ENCODE measurements at places on chromosomes 6 and 20.

DNA sequence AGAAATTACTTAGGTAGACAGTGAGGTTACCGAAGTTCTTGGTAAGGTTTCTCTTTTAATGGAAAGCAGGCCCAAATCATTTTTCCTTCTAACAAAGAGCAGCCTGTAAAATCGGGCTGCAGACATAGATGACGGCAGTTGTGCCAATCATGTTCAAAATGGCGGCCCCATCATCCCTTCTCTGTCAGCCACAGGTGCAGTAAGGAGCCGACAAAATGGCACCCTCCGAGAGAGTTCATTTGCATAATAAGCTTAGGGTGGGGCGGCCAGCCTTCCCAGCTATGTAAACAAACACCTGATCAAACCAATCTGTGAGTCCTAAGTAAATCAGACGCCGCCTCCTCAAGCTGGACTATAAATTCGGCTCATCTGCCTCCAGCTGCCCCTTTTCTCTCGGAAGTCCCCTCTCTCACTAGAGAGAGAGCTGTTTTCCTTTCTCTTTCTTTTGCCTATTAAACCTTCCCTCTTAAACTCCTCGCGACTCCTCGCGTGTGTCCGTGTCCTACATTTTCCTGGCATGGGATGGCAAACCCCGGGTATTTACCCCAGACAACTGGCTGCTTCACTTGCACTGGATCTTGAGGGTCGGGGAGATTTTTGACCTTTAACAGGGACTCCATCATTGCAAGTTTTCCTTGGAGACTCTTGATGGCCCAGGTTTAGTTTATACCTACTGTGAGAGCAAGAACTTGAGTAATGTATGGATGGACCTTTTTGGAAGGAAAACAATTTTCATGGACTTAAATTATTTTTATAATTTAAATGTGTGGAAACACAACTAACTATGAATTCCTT lies 8.9 kb upstream of the DDR1 start:
- DNase-seq = peak; percentile 68

DNA sequence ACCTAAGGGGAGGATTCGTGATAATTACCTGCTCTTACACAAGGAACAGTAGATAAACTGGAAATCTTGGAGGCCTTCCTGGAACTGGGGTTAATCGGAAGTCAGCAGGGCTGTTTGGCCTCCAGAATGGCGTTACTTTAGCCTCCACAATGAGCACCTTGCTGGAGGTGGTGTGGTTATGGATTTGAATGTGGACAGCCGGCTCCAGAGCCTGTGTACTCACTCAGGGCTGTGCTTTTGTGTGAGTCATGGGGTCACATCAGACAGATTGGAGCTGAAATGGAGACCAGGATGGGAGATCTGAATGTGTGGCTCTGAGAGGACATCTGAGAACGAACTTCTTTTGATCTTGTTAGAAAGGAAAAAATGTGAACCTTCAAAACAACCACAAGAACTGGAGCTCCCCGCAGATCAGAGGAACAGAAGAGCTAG lies 30.4 kb downstream of the IGF2R start:
- DNase-seq = no peak

GRCh38 chr6:98092331-98092730 lies 742.0 kb upstream of the POU3F2 start:
- no peak for DNase-seq

DNA sequence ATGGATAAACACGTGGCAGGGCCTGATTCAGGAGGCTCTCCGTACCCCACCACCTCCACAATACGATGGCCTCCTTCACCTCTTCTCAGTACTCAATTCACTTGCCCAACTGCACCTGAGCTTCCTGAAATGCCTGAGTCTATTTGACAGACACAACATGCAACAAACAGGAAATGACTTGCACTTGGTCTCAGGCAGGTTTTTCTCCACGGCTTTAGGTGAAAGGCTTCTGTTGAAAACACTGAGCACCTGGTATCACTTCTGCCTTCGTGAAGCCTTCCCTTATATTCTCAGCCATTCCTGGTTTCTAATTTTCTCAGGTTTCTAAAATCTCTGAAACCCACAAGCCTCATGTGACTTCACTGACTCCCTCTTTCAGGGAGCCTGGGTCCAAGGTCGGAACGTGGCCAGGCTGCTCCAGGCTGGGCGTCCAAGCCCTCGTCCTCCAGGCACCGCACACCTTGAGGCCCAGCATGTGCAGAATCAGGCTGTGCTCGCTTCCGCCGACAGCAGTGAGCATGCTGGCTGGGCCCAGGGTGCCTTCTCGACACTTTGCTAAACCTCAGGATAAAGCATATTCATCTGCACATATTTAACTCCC lies 34.7 kb downstream of the TAF4 start:
- DNase-seq = no peak

DNA sequence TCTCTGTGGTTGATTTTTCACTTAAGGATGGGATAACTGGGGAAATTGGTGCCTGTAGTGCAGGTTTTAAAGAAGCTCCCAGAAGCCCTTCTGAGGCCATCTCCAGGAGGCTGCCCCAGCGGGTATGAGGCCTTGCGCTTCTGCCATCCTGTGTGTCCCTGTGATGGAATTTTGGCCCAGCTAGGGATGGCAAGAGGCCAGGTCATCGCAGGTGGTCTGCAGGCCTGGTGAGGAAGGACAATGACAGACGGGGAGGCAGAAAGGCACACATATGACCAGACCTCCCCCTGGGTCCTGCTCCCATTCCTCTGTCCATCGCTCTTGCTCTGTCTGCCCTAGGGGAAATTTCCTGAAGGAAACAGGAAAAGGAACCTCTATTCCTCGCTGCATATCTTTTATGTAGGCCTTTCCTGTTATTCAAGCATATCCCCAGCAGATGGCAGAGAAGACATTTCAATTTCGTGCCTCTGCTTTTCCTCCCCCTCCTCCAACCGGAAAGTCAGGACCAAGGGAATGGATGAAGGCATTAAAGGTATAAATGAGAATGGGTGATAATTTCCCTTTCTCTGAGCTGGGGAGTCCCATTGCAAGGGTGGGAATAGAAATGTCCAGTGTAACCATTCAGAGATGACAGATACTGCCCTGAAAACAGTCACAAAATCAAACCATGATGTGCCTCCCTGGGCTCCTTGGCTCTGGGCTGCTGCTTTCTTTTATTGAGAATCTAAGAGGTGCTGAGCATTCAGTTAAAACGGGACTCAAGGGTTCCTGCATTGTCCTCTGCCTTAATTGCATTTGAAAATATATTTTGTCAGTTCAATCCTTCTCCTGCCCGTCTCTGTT lies 17.6 kb upstream of the HLA-F start:
- DNase-seq = no peak

DNA sequence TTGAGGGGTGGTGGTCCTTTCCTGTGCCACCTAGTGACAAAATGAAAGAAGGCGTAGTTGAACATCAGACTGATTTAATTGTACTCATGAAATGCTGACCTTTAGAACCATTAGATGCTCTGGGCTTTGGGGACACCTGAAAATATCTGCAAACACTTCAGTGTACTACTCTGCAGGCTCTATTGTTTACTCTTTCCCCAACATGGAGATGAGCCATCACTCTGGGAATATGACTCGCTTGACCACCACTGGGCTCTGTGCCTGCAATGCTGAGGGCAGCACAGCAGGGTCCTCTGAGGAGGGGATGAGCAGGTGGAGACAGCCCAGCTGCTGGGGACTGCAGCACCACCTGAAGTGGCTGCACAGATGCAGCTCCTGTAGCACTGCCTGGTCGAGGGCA lies 74.8 kb upstream of the SLC24A3 start:
- DNase-seq = no peak

DNA sequence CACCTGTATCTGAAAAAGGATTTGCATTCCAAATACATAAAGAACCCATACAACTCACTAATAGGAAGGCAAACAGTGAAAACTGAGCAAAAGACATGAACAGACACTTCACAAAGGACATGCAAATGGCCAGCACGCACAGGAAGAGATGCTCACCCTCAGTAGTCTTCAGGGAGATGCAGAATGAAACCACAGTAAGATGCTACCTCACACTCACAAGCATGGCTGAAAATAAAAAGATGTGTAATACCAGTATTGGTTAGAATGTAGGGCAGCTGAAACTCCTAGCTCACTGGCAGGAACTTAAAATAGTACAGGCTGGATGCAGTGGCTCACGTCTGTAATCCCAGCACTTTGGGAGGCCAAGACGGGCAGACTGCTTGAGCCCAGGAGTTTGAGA lies 64.6 kb downstream of the SNX5 start:
- DNase-seq = no peak

GRCh38 chr6:113873043-113873667 lies 16.0 kb downstream of the MARCKS start:
- DNase-seq = no peak

Measured in NCI-H524 (cell line).